ENCODE measurements at places on chromosomes 6 and 20.

DNA sequence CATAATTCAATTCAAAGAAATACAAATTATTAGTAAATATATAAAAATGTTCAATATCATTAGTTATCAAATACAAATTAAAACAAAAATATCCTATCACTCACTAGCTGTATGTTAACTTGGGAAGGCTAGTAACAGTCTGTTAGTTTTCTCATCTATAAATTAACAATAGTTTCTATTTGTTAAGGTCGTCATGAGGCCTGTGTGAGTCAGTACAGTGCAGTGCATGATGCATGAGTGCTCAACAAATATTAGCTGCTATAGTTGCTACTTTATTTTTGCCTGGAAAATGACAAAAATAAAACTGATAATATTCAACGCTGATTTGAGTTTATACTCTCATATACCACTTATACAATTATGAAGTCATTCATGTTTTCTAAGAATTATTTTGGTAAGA is 401.6 kb upstream of the RUNX2 start:
- no peak for DNase-seq

DNA sequence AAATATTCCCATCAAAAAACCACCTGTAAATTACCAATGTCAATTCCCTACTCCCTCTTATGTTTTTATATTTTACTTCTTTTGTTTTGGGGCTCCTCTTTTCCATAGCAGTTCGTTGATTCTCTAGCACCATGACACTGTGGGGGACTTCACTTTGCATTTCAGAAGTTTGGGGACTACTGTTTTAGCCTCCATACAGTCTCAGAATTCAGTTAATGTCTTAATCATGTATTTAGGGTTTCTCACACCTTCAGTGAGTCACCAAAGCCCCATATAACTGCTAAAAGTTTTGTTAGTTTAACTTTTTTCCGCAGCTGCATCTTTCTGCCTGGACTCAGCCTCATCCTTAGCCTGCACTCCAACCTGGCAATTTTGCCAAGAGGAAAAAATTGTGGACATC is 20.7 kb upstream of the AIG1 start:
- no peak for DNase-seq

GRCh38 chr6:112804638-112805330 is 457.7 kb downstream of the RFPL4B start:
- no peak for DNase-seq

GRCh38 chr6:9138936-9139335 is 703.6 kb upstream of the SLC35B3 start:
- no peak for DNase-seq

All from stimulated activated CD8-positive, alpha-beta memory T cell treated with anti-CD3 and anti-CD28 coated beads, Interleukin-2, amount 100 ng/mL, for 48 hours (primary cell).